ENCODE measurements at places on chromosomes 2 and 18.

DNA sequence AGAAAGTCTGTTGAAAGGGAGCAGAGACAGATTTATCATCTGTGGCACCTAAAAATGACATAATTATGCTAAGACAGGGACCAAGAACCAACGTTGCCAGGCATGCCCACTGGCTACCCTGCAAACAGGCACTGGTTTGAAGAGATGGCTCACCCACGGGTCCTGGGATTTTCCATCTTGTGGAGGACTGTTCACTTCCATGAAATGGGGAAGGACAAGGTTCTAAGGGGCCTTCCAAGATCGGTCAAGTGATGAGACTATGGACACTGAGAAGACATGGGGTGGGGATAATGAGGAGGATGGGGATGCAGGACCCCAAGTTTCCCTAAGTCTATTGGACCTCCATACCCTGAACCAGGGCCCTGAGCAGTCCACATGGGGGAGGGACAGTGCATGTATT is 18.9 kb downstream of the LGALSL start:
- no peak for DNase-seq

GRCh38 chr18:52723550-52723970 is 383.6 kb downstream of the DCC start:
- no peak for DNase-seq

DNA sequence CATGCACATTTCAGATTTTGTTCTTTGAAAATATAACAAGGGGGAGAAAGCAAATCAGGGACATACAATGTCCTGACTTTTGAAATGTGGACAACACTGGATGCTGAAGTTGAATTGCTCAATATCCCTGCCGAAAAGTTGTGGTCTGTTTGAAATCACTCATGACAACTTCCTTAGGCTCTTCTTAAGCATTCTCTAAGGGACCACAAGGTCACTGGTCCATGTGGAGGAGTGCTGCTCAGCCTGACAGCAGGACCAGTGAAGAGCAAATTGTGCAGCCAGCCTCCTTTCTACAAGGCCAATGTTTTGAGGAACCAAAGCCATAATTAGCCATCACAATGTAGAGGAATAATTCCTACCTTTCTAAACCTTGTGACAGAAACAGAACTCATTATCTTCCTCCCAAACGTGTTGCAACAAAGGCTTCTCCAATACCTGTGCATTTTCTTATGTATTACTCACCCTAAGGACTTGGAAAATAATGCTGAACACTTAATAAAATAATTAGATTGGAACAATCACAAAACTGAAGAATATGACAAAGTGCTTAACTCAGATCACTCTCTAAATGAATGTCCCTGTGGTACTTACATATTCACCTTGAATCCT is 1477.6 kb upstream of the NXPH2 start:
- DNase-seq = no peak

DNA sequence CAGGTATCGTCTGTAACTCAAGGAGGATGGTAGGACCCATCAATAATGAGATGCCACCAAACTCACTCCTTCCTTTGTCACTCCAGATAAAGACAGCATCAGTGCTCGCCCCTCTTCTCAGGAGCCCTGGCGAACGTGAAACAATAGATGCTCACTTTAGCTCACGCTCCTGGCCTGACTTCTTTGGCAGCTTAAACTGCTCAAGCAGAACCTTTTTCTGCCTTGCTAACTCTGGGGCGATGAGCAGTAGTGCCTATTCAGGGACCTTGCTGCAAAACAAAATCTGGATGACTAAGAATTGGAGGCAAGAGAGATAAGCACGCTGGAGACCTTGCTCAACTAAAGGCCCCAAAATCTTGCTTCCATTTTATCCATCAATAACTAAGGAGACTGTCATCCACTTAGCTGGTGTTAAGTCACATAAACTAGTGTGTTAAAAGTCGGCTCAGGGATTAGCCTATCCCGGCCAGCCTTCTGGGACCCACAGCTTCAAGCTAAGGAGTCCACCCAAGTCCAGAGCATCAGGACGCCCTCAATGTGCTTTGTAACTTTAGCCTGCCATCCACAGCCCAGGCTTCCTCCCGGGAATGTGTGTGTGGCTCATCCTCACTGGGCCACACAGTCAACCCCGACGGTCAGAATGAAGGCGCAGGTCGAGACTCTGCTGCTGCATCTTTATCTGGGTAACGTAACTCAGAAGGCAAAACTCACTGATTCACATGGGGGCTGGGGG is 38.9 kb downstream of the ZNF516 start:
- no peak for DNase-seq

DNA sequence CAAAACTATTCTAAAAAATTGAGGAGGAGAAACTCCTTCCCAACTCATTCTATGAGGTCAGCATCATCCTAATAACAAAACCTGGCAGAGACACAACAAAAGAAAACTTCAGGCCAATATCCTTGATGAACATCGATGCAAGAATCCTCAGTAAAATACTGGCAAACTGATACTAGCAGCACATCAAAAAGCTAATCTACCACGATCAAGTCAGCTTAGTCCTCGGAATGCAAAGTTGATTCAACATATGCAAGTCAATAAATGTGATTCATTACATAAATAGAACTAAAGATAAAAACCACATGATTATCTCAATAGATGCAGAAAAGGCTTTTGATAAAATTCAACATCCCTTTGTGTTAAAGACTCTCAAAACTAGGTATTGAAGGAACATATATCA is 63.1 kb downstream of the EHBP1 start:
- DNase-seq = no peak

GRCh38 chr2:232689152-232689910 is 7.8 kb upstream of the GIGYF2 start:
- DNase-seq = no peak
